ENCODE measurements at places on chromosomes 3 and 15.

- DNase-seq, result no peak
Observed at GRCh38 chr3:167866331-167866730, 130.8 kb downstream of the SERPINI1 start.

DNA sequence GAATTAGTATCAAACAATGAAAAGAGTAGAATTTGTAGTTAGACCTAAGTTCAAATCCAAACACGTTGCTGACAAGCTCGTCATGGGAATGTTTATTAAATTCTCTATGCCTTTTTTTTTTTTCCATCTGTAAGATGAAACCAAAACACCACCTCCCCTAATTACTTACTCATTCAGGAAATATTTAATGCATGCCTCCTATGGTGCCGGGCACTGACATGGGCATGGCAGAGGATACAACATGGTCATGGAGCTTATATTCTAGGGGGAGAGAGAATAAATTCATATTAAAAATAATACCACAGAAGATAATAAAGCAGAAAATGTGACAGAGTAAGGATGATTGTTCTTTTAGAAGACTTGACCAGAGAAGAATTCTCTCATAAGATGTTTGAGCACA is 215.8 kb downstream of the RYR3 start:
- DNase-seq, result no peak

DNA sequence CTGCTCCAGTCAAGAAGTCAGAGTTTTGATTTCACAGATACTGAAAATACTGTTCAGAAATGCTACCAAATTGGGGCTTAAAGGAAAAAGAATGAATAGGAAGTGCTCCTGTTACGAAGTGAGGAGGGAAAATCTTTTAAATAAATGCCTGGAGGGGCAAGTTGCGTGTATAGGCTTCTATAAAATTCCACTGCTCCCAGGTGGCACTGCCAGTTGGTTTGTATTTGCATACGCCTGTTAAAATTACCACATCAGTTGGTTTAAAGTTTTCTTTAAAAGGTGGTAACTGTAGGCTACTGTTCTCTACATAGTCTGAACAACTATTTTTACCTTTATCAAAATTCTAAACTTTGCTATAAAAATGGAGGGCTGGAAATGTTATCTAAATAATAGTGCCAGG is 123.5 kb downstream of the DLG1 start:
- no peak for DNase-seq

GRCh38 chr3:9915254-9916141 is 1.4 kb upstream of the IL17RC start:
- peak; percentile 58 for DNase-seq

DNA sequence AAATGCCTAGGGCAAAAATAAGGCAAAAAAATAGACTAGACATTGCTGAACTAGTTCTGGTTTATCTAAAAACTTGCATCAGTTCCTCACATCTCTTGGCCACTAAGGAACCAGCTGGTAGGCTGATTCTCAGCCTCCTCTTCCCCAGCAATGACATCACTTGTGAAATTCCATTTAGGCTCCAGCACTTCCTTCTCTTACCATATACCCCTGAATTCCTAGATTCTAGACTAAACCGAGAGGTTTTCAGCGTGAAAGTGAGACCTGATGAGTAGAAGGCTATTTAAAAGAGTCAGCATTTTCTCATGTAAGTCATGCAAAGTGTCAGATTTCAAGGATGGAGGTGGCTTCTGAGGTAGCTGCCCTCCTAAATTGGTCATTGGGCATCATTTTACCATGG is 247.1 kb upstream of the CDIN1 start:
- no peak for DNase-seq

- no peak for DNase-seq
Observed at GRCh38 chr15:81030301-81030750, 29.6 kb downstream of the TLNRD1 start.

GRCh38 chr3:194574639-194575483 is 58.4 kb downstream of the TMEM44 start:
- DNase-seq, result no peak

DNA sequence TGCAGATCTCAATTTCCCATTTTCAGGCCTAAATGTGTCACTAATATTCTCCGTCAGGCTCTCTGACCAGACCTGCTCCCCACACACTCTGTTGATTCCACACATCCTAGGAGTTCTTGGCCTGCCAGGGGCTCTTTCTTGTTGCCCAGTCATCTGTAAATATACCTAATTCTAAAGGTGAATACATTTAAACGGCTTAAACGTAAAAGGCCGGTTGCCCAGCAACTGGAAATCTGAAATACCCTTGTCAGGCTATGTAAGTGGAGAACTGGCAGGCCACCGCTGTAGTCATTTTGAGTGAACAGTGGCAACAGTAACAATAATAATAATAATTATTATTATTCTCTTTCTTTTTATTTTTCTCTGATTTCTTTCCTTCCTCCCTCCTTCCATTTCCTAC is 302.7 kb downstream of the AGBL1 start:
- DNase-seq, result no peak

- DNase-seq, result no peak
Observed at GRCh38 chr15:72889545-72889944, 106.0 kb upstream of the ADPGK start.

DNA sequence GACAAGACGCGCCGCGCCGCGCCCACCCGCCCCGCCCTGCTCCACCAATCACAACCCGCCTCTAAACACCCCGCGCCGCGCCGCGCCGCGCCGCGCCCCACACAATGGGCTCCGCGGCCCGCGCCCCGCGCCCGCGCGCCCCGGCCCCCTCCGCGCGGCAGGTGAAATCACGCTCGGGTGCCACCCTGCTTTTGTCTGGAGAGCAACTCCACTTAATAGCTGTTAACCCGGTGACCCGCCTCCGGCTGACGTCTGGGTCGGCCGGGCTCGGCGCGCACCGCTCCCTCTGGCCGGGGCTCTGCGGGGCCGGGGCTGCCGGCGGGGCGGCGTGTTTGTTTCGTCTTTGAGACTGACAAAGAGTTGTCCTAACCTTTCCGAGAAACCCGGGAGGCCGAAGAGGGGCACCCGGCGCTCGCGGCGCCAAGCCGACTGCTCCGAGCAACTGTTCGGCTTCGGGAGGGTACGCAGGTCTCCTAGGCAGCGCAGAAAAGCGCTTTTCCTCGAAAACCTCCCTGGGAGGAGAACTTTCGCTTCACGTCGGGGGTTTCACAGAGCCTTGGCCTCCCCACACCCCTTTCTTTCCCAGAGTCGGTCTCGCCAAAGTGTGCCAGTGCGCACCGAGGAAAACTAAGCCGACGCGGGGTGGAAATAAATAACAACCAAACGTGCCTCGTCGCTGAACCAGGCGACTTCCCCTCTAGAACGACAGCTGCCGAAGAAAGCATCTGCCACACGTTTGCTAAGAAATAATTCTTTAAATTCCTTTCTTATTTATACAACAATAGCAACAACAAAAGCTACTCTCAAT is 518.4 kb downstream of the FOXP1 start:
- peak; percentile 52 for DNase-seq

DNA sequence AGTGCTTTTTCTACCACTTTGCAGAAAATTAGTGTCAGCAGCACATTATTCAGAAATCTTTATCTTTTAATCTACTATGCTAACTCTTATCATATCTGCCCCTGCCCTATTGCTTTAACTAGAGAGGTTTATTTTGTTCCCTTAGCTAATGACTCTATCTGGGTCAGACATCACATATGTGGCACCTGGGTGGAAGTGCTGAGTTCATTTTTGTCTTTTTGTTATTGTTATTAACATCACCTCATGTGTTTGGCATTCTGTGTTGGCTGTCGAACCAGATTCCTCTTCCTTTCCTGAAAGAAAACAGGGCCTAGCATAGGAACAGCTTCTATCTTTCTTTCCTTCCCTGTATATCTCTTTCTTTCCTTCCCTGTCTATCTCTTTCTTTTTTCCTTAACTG is 100.7 kb downstream of the RBMS3 start:
- no peak for DNase-seq

DNA sequence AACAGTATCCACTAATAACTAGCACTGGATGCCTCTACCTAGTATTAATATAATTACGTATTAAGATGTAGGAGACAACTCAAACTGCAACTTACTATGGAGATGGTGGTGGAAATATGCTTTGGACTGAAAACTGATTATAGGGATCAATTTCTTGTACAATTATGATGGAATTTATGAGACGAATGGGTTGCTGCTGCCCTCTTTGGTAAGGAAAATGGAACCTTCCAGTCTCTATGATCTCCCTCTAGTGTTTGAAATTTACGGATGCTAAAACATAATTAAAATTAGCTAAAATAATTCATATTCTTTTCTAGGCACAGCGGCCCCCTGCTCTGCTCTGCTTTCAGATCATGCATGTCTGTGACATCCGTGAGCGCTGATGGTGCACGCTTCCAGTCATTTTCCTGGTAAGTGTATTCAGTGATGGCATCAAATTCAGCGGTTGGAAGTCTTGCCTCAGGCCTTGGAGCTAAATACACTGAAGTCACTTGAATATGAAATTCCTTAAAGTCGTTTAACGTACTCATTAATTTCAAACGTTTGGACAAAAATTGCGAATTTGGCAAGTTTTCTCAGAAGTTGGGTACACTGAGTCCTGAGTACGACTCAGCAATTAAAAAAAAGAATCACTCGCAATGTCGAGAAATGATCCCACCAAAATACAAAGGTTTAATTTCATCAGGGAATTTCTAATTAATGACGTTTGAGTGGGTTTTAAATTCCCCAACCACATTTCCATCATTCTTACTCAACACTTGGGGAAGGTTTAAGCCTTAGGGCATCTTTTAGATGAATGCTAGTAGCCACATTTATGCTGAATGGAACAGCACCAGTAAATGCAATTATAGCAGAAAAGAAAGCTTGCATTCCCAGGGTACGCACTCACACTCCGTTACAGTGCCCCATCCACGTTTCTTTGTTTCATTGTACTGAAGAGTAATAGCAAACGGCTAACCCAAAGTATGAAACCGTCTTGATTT is 132.6 kb downstream of the NR2F2 start:
- DNase-seq, result no peak

GRCh38 chr3:190345027-190345821 is 23.0 kb upstream of the CLDN1 start:
- DNase-seq, result no peak

GRCh38 chr3:87101861-87102625 is 111.1 kb upstream of the VGLL3 start:
- no peak for DNase-seq

- no peak for DNase-seq
Observed at GRCh38 chr15:94069844-94070243, 161.5 kb upstream of the MCTP2 start.

DNA sequence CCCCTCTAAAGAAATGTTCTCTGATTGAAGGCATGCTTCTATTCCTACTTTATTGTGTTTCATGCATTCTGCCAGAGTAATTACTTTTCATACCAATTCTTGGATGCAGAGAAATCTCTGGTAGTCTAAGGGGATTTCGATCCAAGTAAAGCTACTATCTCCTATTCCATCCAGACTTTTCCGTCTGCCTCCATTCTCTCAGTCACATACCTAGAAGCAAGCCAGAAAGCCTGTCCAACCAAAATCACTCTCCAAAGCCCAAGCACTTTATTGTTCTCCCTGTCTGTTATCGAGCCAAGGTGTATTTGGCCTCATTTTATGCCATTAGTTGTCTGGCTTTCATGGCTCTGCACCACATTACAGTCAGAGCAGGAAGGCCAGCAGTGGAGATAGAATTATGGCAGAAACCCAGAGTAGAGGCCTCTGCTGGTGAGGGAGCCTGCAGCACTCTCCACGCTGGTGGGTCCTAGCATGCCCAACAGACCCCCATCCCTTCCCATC is 95.9 kb downstream of the SLC49A4 start:
- no peak for DNase-seq

GRCh38 chr3:71525391-71525790 is 58.1 kb downstream of the FOXP1 start:
- no peak for DNase-seq

- no peak for DNase-seq
Observed at GRCh38 chr15:47885920-47886319, 168.6 kb downstream of the SEMA6D start.

- no peak for DNase-seq
Observed at GRCh38 chr15:40982855-40983254, 29.6 kb downstream of the CHAC1 start.

DNA sequence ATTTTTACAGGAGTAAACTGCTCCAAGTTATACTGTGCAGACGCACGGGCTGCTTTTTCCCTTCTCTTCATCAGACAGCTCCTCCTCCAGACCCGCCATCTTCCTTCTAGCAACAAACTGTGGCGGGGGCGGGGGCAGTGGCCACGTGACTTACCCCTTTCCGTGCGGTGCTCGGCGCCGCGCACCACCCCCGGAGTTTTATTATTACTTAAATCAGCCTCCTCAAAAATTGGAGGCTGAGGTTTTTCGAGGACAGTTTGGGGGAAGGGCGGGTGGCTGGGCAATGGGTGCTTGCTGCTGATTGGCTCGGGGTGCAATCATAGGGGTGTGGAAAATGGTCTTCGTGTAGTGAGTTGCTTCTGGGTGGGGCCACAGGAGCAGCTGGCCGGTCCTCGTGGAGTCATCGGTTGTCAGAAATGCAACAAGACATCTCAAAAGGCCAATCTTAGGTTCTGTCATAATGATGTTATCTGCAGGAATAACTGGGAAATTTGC is 77.1 kb upstream of the MFGE8 start:
- DNase-seq, result no peak

- DNase-seq, result no peak
Observed at GRCh38 chr3:25587094-25587493, 77.6 kb downstream of the TOP2B start.
